ENCODE measurements at places on chromosomes 7 and 10. TPM values are rescaled to one million over a fixed set of nuclear protein-coding genes. Genes with fewer than 3 reads are reported as not detected.

Gene NME8
- total RNA-seq, result not detected

Gene INPP5F
- 10.9 TPM for total RNA-seq

Gene OR9A2
- total RNA-seq, result not detected

Gene PGAM2
- total RNA-seq, result not detected

Gene KIAA1217
- total RNA-seq, result 0.57 TPM

Gene CRYGN
- not detected for total RNA-seq

Gene TCTN3
- total RNA-seq, result 17.6 TPM

DNA sequence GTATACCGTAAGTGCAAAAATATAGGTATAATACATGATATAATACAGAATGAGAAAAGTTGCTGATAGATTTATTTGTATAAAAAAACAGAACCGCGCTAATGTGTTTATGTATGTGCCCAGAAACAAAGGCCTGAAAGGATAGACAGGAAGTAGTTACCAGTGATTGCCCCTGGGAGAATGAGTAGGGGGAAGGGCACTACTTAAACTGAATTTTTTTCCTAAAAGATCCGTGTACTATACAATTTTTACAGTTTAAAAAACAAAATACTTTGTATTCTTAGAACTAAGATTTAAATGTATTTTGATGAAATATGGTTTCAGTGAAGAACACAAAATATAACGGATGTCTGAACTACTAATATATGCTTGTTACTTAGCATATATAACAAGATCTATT, 2.9 kb downstream of the IPMK start:
- H3K27me3 ChIP-seq, result no peaks in the 10 kb centered on the region
- peaks cover 34% of the 10 kb centered on the region for H3K4me1 ChIP-seq
- H3K27ac ChIP-seq, result no peak overlapping the region
- peak overlapping the region; percentile 24 for H3K4me3 ChIP-seq

- H3K27ac ChIP-seq, result no peak overlapping the region
- peaks cover 32% of the 10 kb centered on the region for H3K27me3 ChIP-seq
- no peaks in the 10 kb centered on the region for H3K36me3 ChIP-seq
These were observed 37.0 kb upstream of the JAKMIP3 start for GRCh38 chr10:132028706-132029105.

GRCh38 chr7:57487957-57488356, 38.0 kb downstream of the ZNF716 start:
- H3K27ac ChIP-seq, result no peak overlapping the region
- peaks cover 5% of the 10 kb centered on the region for H3K36me3 ChIP-seq
- DNase-seq, result no peak
- no peaks in the 10 kb centered on the region for H3K27me3 ChIP-seq
- H3K4me1 ChIP-seq, result no peaks in the 10 kb centered on the region

DNA sequence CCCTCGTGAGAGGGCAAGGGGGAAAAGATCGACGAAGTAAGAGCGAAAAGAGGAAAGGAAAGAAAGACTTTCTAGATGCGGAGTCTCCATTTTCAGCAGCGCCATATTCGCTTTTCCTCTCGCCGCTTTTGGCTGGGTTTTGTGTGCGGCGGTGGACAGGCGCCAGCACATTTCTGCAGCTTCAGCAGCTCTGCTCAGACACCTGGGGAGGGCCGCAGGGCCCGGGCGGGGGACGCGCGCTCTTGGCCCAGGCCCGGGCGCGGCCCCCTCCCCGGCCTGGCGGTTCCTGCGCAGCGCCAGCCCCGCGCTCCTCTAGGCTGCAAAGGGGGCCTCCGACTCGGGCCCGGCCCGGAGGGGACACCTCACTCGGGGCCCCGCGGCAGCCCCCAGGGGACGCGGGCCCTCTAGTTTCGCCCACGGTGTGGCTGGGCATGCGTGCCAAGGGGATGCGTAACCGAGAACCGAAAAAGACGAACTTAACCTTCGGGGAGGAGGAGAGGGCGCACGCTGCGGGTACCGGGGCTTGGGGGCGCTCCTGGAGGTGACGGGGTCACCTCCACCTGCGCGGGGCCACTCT, 34.5 kb upstream of the EBLN1 start:
- peak overlapping the region; percentile 99 for H3K27ac ChIP-seq
- peak; percentile 59 for DNase-seq
- peak overlapping the region; percentile 99 for H3K4me3 ChIP-seq
- H3K4me1 ChIP-seq, result peaks cover 33% of the 10 kb centered on the region

DNA sequence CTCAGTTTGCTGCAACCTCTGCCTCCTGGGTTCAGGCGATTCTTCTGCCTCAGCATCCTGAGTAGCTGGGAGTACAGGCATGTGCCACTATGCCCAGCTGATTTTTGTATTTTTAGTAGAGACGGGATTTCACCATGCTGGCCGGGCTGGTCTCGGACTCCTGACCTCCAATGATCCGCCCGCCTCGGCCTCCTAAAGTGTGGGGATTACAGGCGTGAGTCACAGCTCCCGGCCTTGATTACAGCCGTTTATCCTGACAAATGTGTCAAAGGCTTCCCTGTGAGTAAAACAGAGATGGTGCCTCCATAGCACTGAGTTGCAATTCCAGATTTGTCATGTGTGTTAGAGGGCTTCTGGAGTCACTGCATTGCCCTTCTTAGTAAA, 273.7 kb downstream of the CCDC3 start:
- H3K4me1 ChIP-seq, result peaks cover 25% of the 10 kb centered on the region
- H3K27me3 ChIP-seq, result no peaks in the 10 kb centered on the region
- no peak overlapping the region for H3K27ac ChIP-seq
- no peak overlapping the region for H3K4me3 ChIP-seq
- no peaks in the 10 kb centered on the region for H3K36me3 ChIP-seq
- no peak for DNase-seq

DNA sequence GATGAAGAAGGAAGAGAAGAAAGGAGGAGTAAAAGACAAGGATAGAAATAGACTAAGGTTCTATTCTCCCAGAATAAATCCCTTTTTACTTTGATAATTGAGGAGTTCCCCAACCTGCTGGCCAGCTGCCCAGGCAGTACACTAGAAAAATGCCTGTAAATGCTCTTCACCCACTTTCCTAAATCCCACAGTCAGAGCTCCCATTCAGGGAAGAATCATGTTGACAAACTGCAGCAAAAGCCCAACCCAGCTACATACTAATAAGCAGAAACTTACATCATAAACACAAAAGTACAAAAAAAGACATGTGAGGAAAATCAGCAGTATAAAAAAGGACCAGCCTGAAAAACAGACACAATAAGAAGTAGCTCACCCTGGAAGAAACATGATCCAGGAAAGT, 15.8 kb upstream of the KDM7A start:
- DNase-seq, result no peak
- peak overlapping the region; percentile 74 for H3K27ac ChIP-seq
- peaks cover 4% of the 10 kb centered on the region for H3K36me3 ChIP-seq
- H3K4me3 ChIP-seq, result no peak overlapping the region
- no peaks in the 10 kb centered on the region for H3K27me3 ChIP-seq

DNA sequence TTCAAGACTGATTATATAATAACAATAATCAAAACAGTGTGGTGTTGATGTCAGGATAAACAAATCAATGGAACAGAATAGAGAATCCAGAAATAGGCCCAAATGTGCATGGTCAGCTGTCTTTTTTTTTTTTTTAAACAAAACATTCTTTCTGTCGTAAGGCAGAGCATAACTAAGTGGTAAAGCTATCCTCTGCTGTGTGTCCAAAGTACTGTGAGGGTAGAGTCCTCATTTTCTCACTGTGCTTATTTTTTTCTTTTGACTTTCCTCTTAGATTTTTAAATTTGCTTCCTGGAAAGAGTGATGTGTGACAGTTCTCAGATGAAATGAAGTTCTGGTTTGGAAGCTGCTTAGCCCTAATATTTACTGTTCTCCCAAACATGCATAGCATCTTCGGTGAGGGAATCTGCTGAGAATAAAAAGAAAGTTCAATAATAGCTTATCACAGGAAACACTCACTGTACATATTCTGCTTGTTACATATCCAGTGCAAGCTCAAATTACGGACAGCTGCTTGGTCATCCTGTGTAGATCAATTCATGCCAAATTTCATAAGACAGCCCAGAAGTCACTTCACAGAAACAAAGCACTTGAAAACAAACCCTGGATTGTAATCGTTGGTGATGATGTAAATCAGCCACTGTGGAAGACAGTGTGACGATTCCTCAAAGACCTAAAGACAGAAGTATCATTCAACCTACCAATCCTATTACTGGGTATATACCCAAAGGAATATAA, 423.9 kb downstream of the NEBL start:
- no peak for DNase-seq
- H3K4me3 ChIP-seq, result no peak overlapping the region
- H3K36me3 ChIP-seq, result no peaks in the 10 kb centered on the region
- H3K27ac ChIP-seq, result no peak overlapping the region
- peaks cover 3% of the 10 kb centered on the region for H3K27me3 ChIP-seq

- no peaks in the 10 kb centered on the region for H3K4me1 ChIP-seq
- no peak overlapping the region for H3K4me3 ChIP-seq
- no peak overlapping the region for H3K27ac ChIP-seq
- no peaks in the 10 kb centered on the region for H3K36me3 ChIP-seq
These were observed 172.8 kb downstream of the TAX1BP1 start for GRCh38 chr7:27912751-27913150.

- H3K4me1 ChIP-seq, result no peaks in the 10 kb centered on the region
- no peak overlapping the region for H3K4me3 ChIP-seq
- H3K27ac ChIP-seq, result no peak overlapping the region
- peaks cover 28% of the 10 kb centered on the region for H3K27me3 ChIP-seq
- DNase-seq, result no peak
These were observed 8.9 kb downstream of the IGFBP1 start for GRCh38 chr7:45897042-45897690.

Measured in activated naive CD4-positive, alpha-beta T cell treated with anti-CD3 and anti-CD28 coated beads for 36 hours (primary cell).